ENCODE measurements at places on chromosomes 3 and 15.

DNA sequence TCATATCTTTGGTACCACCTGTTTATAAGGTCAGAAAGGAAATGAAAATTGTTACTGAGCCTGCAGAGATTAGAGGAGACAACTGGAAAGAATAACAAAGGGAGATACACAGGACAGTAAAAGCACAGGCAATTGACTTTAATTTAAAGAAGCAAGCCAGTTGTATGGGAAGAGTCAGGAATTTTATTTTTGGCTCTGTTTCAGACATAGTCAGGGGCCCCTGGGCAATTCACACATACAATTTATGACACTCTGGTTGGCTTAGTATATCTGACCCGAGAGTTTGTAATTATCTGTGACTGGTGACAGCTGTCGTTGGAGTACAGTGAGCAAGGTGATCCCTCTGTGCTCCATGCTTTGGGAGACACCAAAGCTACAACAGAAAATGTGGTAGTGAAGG is 591.9 kb upstream of the NECTIN3 start:
- no peak for DNase-seq
- no peaks in the 10 kb centered on the region for H3K4me1 ChIP-seq
- no peaks in the 10 kb centered on the region for H3K27me3 ChIP-seq
- no peaks in the 10 kb centered on the region for H3K36me3 ChIP-seq
- no peak overlapping the region for H3K4me3 ChIP-seq

GRCh38 chr3:169573148-169573547 is 90.4 kb downstream of the MECOM start:
- no peak overlapping the region for H3K4me3 ChIP-seq
- no peaks in the 10 kb centered on the region for H3K36me3 ChIP-seq
- no peaks in the 10 kb centered on the region for H3K27me3 ChIP-seq

- H3K36me3 ChIP-seq = no peaks in the 10 kb centered on the region
- H3K4me1 ChIP-seq = peaks cover 14% of the 10 kb centered on the region
- H3K4me3 ChIP-seq = no peak overlapping the region
- DNase-seq = no peak
- no peaks in the 10 kb centered on the region for H3K27me3 ChIP-seq
Measured at GRCh38 chr15:85753261-85753660, 41.5 kb downstream of the KLHL25 start.

GRCh38 chr15:67946701-67947100 is 106.9 kb upstream of the RNU6-1 start:
- no peaks in the 10 kb centered on the region for H3K27me3 ChIP-seq
- H3K36me3 ChIP-seq = no peaks in the 10 kb centered on the region
- H3K4me1 ChIP-seq = peaks cover 20% of the 10 kb centered on the region
- no peak overlapping the region for H3K27ac ChIP-seq

DNA sequence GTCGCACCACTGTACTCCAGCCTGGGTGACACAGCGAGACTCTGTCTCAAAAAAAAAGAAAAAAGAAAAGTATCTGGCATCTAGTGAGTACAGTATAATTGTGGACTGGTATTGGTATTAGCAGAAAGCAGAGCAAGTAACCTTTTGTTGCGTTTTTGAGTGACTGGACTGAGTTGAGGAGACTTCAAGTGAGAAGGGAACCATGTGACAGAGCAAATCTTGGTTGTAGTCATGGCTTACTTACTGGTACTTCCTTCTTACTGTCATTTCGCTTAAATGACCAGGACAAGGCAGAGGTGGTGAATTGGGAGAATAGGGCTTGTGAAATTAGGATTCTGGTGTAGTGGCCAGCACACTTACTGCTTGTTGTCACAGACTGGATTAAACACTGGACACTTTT is 20.6 kb downstream of the RTF1 start:
- H3K36me3 ChIP-seq = peaks cover 70% of the 10 kb centered on the region
- no peaks in the 10 kb centered on the region for H3K27me3 ChIP-seq
- no peak overlapping the region for H3K4me3 ChIP-seq

DNA sequence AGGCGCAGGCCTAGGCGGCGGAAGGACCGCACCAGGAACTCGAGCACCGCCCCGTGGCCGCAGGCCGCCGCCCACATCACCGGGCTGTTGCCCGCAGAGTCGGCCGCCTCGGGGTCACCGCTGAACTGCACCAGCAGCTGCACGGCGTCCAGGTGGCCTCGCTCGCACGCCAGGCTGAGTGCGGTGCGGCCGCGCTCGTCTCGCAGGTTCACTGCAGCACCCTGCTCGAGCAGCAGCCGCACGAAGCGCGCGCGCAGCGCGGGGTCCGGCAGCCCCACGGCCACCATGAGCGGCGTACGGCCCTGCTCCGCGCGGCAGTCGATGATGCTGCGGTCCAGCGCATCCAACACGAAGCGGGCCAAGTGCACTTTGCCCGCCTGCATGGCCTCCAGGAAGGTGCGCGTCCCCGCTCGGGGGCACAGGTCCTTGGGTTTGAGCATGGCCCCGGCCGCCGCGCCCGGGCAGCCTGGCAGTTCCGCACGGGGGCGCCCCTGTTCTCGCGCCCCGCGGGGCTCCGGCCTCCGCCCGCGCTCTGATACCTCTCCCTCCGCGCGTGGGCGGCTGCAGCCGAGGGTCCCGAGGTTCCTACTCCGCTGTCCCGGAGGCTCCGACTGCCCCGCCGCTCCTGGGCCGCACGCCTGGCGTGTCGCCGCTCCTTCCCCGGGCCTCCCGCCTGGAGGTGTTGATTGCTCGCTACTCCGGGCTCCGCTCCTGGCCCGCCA is 556 bp downstream of the ANKRD63 start:
- H3K36me3 ChIP-seq = peaks cover 9% of the 10 kb centered on the region
- H3K27ac ChIP-seq = no peak overlapping the region
- no peak for DNase-seq
- H3K4me1 ChIP-seq = peaks cover 58% of the 10 kb centered on the region

- no peaks in the 10 kb centered on the region for H3K27me3 ChIP-seq
- peaks cover 18% of the 10 kb centered on the region for H3K36me3 ChIP-seq
- peaks cover 5% of the 10 kb centered on the region for H3K4me1 ChIP-seq
- no peak overlapping the region for H3K4me3 ChIP-seq
- DNase-seq = no peak
Measured at GRCh38 chr3:183958226-183958625, 59.5 kb downstream of the ABCC5 start.

- H3K4me1 ChIP-seq = no peaks in the 10 kb centered on the region
- DNase-seq = no peak
- no peaks in the 10 kb centered on the region for H3K27me3 ChIP-seq
- H3K27ac ChIP-seq = peak overlapping the region; percentile 4
- no peak overlapping the region for H3K4me3 ChIP-seq
- H3K36me3 ChIP-seq = peaks cover 60% of the 10 kb centered on the region
Measured at GRCh38 chr15:39589815-39590644, 9.2 kb downstream of the THBS1 start.

DNA sequence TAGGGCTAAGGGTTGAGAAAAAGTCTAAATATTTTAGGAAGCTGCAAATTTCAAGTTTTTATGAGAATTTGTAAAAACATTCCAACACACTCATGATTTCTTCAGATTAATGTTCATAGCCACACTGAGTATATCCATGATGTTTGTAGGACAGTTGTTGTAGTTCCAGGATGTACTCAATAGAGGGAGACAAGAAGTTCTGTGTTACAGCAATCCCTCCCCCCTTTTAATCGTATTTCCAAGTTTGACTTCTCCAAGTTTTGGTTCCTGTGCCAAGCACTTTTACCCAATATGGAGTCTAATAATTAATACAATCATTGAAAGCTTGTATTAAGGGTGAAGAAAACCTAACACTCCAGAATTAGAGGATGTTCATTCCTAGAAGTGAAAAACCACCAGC is 143.4 kb downstream of the FEZF2 start:
- no peaks in the 10 kb centered on the region for H3K36me3 ChIP-seq
- no peak for DNase-seq
- no peaks in the 10 kb centered on the region for H3K27me3 ChIP-seq
- no peak overlapping the region for H3K27ac ChIP-seq
- no peaks in the 10 kb centered on the region for H3K4me1 ChIP-seq

- H3K27me3 ChIP-seq = no peaks in the 10 kb centered on the region
- DNase-seq = no peak
- H3K4me3 ChIP-seq = no peak overlapping the region
- no peaks in the 10 kb centered on the region for H3K36me3 ChIP-seq
- no peaks in the 10 kb centered on the region for H3K4me1 ChIP-seq
- H3K27ac ChIP-seq = no peak overlapping the region
Measured at GRCh38 chr15:27585041-27585640, 514.0 kb downstream of the OCA2 start.

- no peaks in the 10 kb centered on the region for H3K27me3 ChIP-seq
- no peak overlapping the region for H3K27ac ChIP-seq
- DNase-seq = no peak
- no peaks in the 10 kb centered on the region for H3K36me3 ChIP-seq
- peaks cover 7% of the 10 kb centered on the region for H3K4me1 ChIP-seq
Measured at GRCh38 chr15:62985768-62986167, 56.8 kb upstream of the TPM1 start.

DNA sequence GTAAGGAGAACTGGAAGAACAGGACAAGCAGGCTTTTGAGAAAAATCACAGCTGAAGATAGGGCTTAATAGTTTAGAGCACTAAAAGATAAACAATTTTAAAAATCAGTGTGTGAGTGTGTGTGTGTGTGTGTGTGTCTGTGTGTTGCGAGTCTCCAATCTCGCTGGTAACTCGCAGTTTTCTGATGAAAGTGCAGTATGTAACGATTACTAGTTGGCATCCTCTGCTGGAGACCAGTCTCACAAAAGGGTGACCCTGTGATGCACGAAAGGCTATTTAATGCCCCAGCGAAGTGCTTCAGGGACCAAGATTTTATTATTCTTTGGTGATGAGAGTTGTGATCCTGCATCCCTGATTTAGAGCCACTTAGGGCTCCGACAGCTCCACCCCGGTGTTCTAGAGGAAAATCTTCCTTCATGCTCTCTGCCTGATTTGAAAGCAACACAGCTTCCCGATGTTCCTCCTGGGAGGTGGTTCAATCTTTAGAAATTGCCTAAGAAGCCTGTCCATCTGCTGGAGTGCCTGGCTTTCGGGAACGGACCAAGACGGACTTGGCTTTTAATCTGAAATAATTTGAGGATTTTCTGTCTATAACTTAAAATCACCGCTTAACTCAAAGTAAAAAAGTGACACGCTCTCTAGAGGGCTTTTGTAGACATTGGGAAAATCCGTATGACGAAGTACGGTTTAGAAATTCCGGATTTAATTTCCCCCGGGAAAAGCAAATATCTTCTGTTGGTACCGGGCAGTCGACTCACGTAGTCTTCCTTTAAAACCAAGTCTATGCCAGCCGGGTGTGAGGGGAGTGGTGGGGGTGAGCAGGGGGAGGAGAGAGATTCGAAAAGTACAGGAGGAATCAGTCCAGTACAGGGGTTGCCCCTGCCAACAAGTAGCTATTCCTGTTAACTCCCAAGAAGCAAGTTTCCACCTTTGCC is 1.1 kb upstream of the ALCAM start:
- peak overlapping the region; percentile 68 for H3K4me3 ChIP-seq
- peaks cover 10% of the 10 kb centered on the region for H3K4me1 ChIP-seq
- H3K27ac ChIP-seq = peak overlapping the region; percentile 80
- no peaks in the 10 kb centered on the region for H3K27me3 ChIP-seq
- H3K36me3 ChIP-seq = no peaks in the 10 kb centered on the region

GRCh38 chr3:24604215-24604614 is 109.6 kb upstream of the THRB start:
- peaks cover 3% of the 10 kb centered on the region for H3K4me1 ChIP-seq
- no peak overlapping the region for H3K4me3 ChIP-seq
- no peak for DNase-seq
- H3K27ac ChIP-seq = no peak overlapping the region

- H3K27me3 ChIP-seq = no peaks in the 10 kb centered on the region
- no peaks in the 10 kb centered on the region for H3K4me1 ChIP-seq
- H3K36me3 ChIP-seq = no peaks in the 10 kb centered on the region
Measured at GRCh38 chr3:86629511-86629910, 361.4 kb downstream of the VGLL3 start.

DNA sequence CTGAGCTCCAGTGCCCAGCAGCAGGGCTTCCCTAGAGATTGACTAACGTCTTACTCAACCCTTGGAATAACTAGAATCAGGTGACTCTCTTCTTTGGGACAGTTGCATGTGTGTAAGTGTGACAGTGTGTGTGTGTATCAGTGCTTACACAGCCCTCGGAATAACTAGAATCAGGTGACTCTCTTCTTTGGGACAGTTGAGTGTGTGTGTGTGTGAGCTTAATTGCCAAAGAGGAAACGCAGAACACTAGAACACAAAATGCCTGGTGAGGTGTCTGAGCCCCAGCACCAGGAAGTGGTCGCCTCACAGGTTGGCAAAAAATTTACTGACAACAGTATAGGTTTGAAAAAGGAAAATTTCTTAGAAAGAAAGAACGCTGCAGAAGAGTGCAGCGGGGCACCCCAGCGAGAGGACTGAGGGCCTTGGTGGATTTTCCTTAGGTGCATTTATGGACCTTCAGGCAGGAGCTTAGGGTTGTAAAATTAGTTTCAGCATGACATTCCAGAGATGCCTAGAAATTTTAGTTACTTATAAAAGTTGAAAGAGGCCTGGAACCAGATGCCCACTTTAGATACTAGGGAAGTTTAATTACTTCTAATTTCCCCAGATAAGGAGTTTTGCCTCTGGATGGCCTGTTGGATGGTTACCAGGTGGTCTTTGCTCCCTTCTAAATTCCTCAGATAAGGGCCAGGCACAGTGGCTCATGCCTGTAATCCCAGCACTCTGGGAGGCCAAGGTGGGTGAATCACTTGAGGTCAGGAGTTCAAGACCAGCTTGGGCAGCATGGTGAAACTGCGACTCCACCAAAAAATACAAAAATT is 3.7 kb upstream of the WDR82 start:
- DNase-seq = no peak
- peaks cover 15% of the 10 kb centered on the region for H3K4me1 ChIP-seq
- H3K36me3 ChIP-seq = no peaks in the 10 kb centered on the region
- H3K27ac ChIP-seq = peak overlapping the region; percentile 39
- H3K27me3 ChIP-seq = no peaks in the 10 kb centered on the region
- H3K4me3 ChIP-seq = no peak overlapping the region

GRCh38 chr3:11661827-11662226 is 18.1 kb upstream of the VGLL4 start:
- H3K27ac ChIP-seq = no peak overlapping the region
- peaks cover 39% of the 10 kb centered on the region for H3K4me1 ChIP-seq
- H3K36me3 ChIP-seq = no peaks in the 10 kb centered on the region

DNA sequence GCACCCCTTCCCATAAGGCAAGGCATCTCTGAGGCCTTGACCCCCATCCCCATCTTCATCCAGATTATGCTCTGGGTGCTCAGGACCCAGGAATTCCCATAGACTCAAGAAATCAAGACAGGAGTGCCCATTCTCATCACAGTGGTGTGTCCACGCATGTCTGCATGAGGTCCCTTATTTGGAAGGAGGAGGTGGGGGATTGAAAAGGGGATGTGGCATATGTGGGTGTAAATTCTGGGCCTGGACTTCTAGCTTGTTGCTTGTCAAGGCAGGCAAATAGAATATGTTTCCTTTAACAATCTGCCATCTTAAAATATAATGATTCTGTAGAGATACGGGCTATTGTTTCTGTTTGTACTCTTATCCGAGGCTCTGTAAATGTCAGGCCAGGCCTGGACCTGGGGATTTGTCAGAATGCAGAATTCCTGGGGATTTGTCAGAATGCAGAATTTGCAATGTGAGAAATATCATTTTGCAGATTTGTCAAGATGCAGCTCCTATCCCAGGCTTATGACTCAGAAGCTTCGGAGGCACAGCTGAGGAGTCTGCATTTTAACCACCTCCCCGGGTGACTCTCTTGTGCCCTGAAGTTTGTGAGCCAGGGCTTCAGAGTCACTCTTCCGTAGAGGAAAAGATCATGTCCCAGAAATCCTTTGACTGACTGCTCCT is 157.8 kb downstream of the SV2B start:
- no peak overlapping the region for H3K27ac ChIP-seq
- no peaks in the 10 kb centered on the region for H3K36me3 ChIP-seq
- no peak for DNase-seq

- DNase-seq = no peak
- no peak overlapping the region for H3K4me3 ChIP-seq
- H3K4me1 ChIP-seq = no peaks in the 10 kb centered on the region
- H3K27me3 ChIP-seq = no peaks in the 10 kb centered on the region
- no peak overlapping the region for H3K27ac ChIP-seq
Measured at GRCh38 chr3:149234671-149235245, 13.1 kb upstream of the CP start.

Measured in esophagus squamous epithelium (tissue), 5 donors.